ENCODE measurements at places on chromosomes 12 and 14.

DNA sequence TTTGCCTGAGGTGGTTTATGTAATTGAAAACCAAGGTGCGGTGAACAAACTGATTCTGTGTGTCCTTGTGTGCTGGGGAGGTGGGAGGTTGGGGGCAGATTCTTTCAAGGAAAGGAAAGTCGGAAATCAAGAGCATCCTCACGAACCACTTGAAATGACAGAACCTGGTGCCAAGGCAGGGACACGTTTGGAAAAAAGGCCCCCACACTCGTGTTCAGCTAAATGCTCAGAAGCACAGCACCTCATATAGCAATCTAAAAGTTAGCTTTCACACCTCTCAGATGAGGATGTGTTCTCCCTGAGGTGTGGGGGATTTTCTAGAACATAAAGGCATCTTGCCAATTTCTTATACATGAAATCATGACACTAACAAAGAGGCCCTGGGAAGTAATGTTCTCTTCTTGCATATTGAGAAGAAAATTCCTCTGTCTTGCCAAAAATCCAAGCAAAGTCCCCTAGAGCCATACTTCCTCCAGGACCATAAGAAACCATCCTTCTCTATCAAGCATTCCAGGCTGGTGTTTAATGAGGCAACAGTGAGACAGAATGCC, 119.6 kb downstream of the PLXNC1 start:
- DNase-seq = no peak

DNA sequence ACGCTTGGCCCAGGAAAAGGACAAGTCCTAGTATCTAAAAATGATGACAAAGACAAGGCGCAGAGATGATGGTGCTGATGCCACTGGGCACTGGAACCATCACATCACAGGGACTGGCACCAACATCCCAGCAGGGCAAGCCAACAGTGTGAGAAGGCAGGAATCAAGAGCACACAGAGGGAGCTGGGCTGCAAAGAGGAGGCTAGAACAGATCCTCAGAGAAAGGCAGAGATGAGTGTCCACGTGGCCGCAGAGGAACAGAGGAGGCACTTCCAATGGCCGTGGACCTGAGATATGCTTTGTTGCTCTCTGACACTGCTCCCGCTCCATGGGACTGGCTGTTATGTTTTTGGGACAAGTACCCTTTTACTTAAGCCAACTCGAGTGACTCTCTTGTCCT, 17.9 kb downstream of the FOXN3 start:
- no peak for DNase-seq

DNA sequence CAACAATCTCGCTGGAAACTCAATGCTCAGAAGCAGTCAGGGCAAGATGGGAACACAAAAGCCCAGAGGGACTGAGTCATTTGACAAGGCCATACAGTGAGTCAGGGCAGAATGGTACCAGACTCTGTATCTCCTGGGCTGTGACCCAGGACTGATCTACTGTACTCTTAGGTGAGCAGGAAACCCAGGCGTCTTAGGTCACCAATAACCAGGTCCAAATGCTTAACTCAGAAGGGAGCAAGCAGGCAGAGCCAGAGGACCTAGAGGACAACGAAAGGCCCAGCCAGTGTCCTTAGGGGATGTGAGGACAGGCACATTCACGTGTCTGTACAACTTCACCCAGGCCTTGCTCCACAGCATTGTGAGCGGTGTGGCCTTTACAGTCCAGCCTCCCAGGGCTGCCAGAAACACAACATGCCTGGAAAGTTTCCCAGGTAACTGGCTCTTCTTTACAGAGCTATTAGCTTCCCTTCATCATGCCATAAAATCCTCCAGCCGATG, 69.9 kb downstream of the ARL6IP4 start:
- DNase-seq = no peak

DNA sequence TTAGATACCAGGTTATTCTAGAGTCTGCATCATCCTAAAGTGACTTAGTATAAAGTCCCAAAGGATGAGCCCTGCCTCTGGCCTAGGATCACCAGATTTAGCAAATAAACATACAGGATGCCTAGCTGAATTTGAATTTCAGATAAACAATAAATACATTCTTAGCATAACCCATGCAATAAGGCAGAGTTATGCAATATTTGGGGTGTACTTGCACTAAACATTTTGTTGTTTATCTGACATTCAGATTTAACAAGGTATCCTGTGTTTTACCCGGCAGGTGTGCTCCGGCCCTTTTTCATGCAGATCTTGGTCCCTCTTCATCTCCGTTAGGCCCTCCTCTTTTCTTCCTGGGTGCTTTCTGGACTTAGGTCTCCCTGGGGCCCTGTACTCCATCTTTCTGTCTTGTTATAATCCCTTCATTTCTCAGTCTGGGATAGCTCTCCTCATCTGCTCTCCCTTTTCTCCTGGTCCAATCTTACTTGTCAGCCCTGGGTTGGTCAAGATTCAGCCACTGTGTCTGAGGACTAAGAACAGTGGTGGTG, 18.1 kb upstream of the SMOC1 start:
- no peak for DNase-seq

- peak; percentile 30 for DNase-seq
Observed at GRCh38 chr12:89525305-89525823, 483 bp downstream of the POC1B start.

DNA sequence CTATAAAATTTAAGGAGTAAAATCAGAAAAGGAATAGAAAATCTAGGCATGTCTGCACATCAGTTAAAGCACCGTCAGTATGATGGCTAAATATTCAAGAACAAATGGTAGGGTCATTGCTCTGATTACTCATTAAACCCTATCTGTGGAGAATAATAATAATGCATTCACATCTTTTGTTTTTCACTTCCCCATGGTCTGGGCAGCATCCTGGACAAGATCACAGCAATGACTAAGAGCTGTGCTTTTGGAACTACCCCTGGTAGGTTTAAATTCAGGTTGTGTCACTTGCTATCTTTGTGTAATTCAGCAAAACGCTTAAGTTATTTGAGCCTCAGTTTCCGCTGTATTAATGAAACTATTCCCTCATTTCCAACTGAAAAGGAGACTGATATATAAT, 33.1 kb downstream of the C12orf42 start:
- no peak for DNase-seq

GRCh38 chr12:107468182-107468581, 217.4 kb upstream of the PWP1 start:
- no peak for DNase-seq

- DNase-seq = no peak
Observed at GRCh38 chr14:28406196-28406595, 360.4 kb upstream of the FOXG1 start.

- DNase-seq = no peak
Observed at GRCh38 chr14:79064214-79064613, 894.0 kb downstream of the NRXN3 start.

DNA sequence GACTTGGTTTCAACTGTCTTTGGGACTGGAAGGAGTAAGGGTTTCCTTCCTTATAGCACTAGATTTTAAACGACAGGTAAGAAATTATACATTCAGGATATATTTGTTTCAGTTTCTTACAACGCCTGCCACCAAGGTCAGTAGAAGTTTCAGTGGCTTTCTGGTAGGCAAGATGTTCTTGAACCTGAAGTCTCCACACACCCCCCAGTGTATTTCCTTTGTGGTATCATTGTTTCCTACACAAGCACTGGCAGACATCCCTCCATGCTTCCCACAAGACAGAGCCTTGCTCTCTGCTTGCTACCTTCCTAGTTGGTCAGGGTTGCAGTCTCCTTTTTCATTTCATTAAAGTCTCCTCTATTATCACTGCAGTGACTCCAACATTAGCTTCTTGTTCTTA, 283.1 kb downstream of the FLRT2 start:
- no peak for DNase-seq

GRCh38 chr14:72740966-72741825, 152.7 kb downstream of the DPF3 start:
- no peak for DNase-seq

DNA sequence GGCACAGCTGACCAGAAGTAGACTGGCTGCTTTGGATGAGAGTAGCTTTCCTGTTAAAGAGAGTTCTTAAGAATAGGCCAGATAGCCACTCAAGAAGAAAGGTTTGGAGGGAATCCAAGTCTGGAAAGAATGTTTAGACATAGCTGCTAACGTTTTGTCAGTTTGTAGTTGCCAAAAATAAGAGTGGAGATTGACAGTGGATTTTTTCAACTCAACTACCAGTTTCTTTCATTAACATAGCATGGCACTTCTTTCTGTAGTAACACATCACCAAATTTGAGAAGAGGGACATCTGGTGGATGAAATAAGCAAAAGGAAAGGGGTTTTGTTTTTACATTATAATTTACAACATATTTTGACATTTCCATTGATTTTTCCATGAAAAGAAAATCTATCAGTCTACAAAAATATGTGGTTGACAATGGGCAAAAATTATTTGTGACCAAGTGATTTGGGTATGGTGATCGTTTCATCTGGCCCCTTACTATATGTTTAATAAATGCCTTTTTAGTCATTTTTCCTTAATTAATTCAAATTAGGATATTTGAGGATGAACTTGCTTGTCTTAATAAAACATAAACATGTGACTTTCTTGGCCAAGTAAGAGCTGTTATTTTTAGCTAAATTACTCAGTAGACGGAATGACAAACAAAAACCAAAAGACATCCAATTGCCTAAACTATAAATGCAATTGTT, 71.1 kb downstream of the PTPRR start:
- DNase-seq = no peak

DNA sequence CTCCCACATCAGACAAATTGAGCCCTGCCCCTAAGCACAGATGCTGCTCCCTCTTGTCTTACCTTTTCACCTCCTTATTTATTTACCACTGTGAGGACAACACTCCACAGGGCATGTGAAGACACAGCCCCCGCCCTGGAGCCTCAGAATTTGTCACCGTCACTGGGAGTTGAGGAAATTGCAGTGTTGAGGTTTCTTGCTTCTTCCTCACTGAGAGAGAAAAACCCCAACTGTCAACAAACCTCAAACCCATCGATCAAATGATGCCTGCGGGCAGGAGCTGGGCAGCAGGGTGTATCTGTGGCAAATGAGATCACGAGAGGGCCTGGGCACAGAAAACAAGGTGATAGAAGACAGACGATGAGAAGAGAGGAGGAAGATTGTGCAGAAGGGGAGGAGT, 30.5 kb upstream of the PLEKHG3 start:
- DNase-seq = peak; percentile 66

- DNase-seq = no peak
Observed at GRCh38 chr14:103718572-103718971, 3.0 kb downstream of the ZFYVE21 start.

- no peak for DNase-seq
Observed at GRCh38 chr12:28097221-28097620, 93.0 kb upstream of the CCDC91 start.

DNA sequence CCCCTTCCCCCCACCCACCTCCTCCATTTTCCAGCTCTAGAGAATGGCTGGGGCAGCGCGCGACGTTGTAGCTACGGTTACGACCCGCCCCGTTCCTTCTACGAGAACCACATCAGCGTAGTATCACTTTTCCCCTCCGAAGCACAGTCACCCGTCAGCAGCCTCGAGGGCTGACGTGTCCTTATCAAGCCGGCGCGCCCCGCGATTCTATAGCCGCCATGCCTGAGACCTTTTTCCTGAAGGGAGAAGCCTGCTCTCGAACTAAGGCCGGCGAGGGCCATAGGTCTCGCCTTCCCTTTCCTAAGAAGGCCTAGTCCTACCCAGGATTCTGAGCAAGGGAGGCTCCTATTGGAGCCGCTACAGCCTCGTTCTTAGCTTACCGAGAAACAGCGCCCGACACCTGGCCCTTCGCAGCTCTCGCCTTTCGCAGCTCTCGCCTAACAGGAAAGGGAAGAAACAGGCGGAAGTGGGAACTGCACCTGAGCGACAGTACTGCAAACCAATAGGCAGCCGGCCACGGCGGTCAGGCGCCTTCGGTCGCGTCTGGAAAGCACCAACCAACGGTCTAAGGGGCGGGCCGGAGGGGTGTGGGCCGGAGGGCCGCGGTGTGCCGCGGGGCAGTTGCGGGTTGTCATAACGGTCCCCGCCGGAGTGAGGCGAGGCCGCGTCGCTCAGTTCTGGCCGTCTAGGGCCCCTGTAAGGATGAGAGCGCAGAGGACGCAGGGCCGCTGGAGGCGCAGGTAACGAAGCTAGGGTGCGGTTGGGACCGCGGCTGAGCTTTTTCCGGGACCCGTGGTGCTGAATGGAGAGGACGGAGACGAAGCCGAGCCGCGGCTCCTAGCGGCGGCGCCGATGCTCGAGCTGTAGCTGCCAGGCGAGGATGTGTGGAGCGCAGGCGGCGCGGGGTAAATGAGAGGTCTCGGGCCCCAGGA, at the start of the genes MGAT2 and RPL36AL:
Gene MGAT2 (plus strand): TSS at position 618 of the 932 bp plus-strand sequence. CDS start 470 bp downstream, outside the sequence.
Gene RPL36AL (minus strand): TSS at position 445 of the 932 bp plus-strand sequence. CDS start 1,522 bp downstream, outside the sequence.
- DNase-seq = peak; percentile 96
